ENCODE measurements at places on chromosomes 11 and 22.

DNA sequence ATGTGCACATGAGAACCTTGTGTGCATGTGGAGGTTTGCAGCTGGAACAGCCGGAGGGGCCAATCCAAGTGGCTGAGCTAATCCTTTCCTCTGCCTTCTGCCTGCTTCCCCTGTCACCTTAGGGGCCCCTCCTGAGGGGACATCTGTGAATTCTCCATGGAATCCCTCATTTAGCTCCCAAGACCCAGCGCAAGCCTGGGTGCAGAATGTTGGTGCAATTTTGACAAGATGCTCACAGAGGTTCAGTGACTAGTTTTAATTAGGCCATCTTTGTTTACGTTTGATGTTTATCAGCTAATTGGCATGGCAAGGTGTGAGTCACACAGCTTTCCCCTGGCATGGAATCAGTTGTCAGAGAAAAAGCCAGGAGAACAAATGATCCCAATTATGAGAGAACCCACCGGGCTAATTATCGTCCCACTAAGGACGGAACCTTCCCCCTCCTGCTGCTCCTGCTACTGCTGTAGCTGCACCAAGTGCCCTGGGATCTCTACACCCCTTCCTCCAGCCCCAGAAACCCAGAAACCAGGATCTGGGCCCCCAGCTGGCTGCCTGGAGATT is 63.6 kb upstream of the PAX6 start:
- no peak for DNase-seq

DNA sequence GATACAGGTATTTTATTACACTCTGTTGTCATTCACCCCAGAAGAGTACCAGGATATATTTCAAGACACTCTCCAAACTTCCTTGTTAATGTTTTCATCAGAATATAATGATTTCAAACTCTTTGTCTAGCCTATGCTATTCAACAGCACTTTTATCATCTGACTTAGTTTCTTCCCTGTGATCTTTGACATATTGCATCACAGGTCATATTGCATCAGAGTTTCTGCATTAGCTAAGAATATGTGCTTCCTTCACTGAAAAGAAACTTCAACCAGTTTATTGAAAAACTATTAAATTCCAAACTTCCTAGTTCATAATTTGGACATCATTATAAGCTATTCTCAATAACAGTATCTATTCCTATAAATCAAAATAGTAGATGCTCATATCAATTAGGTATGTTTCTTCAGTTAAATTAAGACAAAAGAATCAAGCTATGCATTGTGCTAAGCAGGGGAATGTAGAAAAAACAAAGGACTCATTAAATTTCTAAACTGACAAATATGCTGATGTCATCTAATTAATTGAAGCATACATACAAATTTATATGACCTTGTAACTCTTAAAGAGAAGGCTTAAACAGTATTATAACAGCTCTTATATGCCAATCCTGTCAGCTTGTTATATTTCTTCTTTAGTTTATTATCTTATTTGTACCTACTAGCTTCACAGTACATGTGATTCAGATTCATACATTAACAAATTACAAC is 361.8 kb upstream of the LUZP2 start:
- peak; percentile 14 for DNase-seq

DNA sequence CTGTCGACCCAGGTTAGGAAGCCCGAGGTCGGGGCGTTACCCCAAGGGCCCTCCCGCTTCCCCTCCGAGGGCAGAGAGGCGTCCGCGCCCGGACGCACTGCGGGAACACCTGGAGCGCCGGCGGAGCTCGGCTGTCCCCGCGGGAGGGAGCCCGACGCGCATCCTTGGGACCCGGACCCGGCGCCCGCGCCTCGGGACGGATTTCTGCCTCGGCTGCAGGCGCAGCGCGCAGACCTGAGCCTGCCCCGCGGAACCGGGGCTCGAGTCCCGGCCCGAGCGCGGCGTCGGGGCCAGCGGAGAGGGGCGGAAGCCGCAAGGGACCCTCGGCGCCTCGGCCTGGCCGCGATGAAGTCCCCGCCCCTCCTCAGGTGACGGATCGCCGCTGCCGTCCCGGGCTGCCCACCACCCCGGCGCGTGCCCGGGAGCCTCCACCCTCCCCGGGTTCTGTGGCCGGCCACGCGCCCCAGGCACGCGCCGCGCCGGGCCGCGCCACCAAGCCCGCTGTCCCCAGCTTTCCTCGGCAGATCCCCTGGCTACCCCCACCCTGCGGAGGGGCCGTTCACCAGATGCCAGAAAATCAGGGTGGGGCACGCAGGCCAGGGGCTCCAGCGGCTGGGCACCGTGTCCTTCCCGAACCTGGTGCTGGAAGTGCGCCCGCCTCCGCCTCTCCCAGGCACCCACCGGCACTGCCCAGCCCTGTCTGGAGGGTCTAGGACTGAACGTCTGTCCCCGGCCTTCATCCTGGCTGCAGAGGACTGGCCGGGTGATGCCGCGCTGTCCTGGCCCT is 410 bp downstream of the GLB1L3 start:
- no peak for DNase-seq

DNA sequence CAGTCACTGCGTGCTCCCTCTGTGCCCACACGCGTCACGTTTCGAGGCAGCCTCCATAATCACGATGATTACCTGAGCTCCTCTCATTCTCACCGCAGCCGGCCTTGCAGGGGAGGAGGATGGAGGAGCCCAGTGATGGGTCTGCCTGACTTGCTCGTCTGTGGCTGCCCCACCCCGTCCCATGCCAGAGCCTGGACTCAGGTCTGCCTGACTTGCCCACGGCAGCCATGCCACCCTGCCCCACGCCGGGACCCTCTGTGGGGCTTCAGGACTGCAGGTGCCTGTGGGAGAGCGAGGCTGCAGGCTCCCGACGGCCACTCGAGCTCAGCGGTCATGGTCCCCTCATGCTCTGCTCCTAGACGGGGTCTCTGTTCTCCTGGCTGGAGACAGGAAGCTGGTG is 1025.1 kb downstream of the BRD1 start:
- DNase-seq, result no peak

- peak; percentile 66 for DNase-seq
Observed at GRCh38 chr11:107385361-107385981, 72.2 kb downstream of the CWF19L2 start.

DNA sequence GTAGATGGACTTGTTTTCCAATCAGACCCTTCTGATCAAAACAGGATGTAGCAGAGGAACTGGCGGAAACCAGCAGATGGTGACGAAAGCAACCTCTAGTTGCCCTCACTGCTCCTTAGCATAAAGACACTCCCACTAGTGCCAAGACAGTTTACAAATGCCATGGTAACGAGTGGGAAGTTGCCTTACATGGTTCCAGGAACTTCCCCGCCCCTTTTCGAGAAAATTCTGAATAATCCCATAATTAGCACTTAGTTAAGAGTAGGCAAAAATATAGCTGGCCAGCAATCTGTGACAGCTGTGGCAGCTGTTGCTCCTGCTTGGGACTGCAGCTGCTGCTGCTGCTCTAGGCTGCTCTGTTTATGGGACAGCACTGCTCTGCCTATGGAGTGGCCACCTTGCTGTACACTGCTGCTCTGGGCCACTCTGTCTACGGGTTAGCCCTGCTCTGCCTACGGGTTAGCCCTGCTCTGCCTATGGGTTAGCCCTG is 33.4 kb upstream of the SORL1 start:
- DNase-seq, result no peak

DNA sequence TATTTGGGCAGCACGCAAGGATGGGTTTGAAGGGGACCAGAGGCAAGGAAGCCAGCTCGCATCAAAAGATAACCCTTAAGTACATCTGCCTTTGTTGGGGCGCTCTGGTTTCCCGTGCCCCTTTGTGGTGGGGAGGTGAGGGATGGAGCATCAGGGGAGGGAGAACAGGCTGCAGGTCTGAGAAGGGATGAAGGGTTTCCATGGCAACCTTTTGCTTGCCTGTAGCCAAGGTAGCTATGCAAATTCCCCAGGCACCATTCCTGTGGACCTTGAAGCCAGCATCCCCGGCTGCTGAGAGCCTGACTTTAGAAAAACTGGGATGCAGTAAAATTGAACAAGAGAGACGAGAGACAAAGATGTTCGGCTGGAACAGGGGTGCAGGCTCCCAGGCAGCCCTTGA is 75.7 kb downstream of the SEZ6L start:
- DNase-seq, result no peak

- no peak for DNase-seq
Observed at GRCh38 chr22:23772649-23773473, at the start of gene MMP11. Gene MMP11, plus strand, starts transcription at chr22:23772849. Its CDS starts 22 bp downstream, at chr22:23772871.

- peak; percentile 27 for DNase-seq
Observed at GRCh38 chr11:57406337-57406904, 16.0 kb upstream of the PRG2 start.

GRCh38 chr11:62000539-62001446 is 33.4 kb upstream of the FTH1 start:
- no peak for DNase-seq

- peak; percentile 89 for DNase-seq
Observed at GRCh38 chr11:27926981-27927481, 180.9 kb downstream of the KIF18A start.

GRCh38 chr11:103662880-103663279 is 373.6 kb upstream of the DDI1 start:
- no peak for DNase-seq

- peak; percentile 54 for DNase-seq
Observed at GRCh38 chr11:95229199-95229992, 1.6 kb downstream of the SESN3 start.

DNA sequence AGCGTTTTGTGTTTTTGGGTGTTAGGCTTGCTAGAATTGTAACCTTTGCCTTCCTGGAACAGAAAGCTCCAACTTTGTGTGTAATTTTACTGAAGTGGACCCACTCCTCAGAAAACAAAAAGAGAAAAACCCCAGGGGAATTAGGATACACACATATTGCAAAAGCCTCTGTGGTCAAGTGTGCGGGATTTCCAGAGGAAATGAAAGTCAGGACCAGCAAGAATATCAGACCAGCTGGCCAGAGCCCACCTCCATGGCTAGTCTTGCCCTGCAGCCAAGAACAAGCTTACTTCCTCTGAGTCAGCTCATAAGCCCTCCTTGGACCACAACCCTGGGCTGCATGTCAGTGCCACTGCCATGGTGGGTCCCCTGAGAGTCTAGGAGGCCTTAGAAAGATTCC is 37.0 kb upstream of the FTH1 start:
- peak; percentile 95 for DNase-seq

DNA sequence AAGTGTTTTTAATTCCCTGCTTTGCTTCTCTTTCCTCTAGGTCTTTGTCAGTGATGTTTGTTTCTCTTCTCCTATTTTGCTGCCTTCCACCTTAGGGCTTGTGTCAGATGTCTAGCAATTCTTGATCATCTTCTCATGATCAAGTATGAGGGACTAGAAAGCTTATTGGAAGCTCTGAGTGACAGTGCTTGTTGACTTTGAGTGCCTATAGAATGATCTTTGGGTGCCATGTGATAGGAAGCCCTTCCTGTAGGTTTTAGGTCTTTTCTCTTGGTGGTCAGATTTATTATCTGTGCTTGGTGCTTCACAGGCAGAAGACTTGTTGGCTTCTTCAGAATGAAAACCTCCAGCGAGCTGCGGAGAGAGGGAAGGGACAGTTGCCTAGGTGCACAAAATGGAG is 43.1 kb downstream of the BSX start:
- no peak for DNase-seq

GRCh38 chr11:70460964-70461363 is 62.6 kb downstream of the CTTN start:
- DNase-seq, result no peak

Measured in iris pigment epithelial cell (primary cell).